ENCODE measurements at places on chromosomes 2 and 18.
A peak's percentile ranks its signal among the peaks of the same experiment; 100 is the strongest.

DNA sequence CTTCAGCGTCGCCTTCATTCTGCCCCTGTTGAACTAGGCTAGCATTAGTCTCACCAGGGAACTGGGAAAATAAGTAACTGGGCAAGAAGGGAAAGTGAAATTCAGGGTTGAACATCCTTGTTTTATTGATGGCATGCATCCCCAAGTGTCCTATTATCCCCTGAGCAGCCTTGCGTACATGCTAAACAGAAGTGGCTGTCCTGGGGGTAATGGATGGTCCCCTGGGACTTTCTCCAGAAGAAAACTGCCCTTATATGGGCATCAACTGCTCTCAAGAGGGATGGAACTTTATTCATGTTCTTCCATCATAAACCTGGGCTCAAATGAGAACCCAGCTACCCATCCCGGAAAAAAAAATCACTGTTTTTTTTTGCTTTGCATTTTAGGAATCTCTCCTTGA is 11.8 kb upstream of the SMIM21 start:
- no peak for DNase-seq

GRCh38 chr18:79071037-79071436 is 1.8 kb downstream of the ATP9B start:
- no peak for DNase-seq

DNA sequence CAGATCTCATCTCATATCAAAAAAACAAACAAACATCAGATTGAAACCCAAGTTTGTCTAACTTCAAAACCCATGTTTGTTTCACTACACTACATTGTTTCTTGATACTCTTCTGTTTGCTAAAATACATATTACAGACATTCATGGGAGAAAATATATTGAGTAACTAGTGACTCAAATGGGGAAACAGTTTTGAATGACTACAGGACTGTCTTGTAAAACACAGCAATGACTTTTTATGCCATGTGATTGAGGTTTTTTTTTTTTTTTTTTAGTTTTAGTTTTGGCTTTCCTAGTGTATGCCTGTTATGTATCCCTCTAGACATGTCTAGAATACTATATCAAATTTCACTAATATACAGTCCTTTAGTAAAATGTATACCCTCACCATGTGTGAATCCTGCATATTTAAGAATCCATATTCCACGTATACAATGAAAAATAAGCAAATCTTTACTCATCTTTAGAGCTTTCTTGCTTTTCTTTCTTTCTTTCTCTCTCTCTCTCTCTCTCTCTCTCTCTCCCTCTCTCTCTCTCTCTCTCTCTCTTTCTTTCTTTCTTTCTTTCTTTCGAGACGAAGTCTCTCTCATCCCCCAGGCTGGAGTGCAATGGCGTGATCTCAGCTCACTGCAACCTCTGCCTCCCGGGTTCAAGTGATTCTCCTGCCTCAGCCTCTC is 46.6 kb upstream of the SERTAD2 start:
- DNase-seq = no peak

- no peak for DNase-seq
Measured at GRCh38 chr2:96143848-96144480, 1.3 kb downstream of the DUSP2 start.

- DNase-seq = no peak
Measured at GRCh38 chr18:61754039-61754583, 138.7 kb downstream of the RNF152 start.

DNA sequence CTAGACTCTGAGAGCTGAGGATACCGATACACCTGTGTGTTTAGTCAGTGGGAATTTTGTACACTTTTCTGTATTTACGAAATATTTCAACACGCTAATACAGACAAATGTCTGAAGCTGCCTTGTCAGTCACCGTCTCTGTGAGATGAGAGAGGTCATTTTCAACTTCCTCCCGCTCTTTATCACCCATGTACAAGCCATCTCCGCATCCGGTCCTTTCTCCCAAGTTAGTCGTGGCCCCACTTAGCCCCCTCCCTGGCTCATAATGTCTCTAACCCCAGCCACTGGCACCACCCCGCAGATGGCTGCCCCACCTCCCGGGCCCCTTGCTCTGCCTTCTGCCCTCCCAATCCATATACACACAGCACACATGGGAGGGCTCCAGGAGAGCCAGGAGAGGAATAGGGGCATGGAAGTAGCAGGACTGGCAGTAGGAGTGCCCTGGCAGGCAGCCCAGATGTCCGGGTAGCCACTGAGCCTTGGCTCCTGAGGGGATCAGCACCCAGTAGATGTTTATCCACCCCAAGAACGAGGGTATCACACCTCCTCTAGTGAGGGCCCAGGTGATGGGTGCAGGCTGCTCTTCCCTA is 2.0 kb upstream of the RUFY4 start:
- DNase-seq = no peak

GRCh38 chr2:108971661-108972566 is 17.1 kb downstream of the EDAR start:
- no peak for DNase-seq

GRCh38 chr18:8229040-8229439 is 380.2 kb upstream of the RAB12 start:
- no peak for DNase-seq

GRCh38 chr2:10412380-10412779 is 35.7 kb downstream of the ODC1 start:
- DNase-seq = peak; percentile 65

DNA sequence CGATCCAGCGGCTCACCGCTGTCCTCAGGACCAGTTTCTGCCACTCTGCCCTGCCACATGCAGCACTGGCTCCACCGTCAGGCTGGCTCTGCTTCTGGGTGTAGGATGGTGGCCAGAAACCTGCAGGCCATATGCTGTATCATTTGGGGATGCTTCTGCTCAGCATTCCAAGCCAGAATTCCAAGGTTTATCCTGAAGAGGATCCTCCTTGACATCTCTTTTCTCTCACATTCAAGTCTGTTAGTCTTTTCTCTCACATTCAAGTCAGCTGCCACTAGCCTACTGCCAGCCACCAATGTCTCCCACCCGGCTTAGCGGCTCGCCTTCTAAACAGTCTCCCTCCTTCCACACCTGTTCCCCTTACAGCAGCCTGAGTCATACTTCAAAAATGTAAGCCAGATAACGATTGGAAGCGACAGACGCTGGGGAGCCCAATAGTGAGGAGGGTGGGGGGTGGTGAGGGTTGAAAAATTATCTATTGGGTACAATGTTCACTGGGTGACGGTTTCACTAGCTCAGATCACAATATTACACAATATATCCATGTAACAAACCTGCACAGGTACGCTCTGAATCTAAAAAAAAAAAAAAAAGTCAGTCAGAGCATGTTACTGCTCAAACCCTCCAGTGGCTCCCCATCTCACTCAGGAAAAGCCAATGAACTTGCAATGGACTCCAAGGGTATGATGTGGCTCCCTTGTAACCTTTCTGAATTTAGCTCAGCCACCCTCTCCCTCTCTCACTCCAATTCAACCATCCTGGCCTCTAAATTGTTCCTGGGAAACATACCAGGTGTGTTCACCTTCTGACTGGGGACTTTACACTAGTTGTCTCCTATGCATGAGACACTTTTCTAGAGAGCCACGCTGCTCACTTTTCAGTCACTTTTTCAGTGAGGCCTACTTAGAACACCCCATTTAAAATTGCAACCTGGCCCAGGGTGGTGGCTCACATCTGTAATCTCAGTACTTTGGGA is 38.8 kb upstream of the SP3 start:
- DNase-seq = no peak

DNA sequence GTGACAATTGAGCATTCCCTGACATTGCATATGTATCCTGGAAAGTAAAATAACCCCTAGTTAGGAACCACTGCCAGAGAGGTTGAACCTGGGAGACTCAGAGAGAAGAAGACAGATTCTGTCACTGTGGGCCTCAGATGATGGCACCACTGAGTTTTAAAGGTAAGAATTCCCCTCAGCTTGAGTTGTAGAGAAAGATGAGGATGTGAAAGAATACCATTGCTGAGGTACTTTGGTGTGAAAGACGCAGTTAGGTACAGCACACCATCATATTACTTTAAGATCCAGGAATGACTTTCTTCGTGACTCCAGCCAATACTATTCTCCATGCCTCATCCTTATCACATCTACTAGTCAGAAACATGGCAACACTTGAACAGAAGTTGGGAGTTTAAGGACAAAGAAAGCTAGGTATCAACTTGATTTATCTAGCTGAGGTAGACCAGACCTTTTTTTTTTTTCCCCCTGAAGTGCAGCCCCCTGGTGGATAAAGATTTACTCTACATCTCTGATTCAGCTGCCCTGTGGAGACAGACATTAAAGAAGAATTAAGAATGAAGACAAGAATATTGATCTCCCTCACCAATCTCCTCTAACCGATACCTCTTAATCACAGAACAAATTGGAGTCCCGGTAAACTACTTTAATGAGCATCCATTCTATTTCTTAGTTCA is 630.5 kb upstream of the FANCL start:
- DNase-seq = no peak

DNA sequence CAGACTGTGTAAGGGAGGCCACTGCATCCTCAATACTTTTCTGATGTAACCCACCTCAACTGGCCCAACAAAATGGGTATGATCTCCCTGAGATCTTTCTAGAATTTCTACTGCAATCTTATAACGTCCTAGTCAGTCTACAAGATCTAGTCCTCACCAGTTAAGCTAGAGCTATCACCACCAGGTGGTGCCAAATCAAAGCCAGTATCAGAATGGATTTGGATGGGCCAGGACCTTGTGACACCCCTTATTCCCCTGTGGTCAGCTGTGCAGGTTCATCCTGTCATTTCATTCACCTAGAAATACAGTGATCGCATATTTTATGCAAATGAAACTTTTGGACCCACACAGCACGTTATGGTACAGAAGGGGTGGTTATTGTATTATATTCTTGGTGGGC is 90.3 kb downstream of the OLA1 start:
- peak; percentile 50 for DNase-seq

DNA sequence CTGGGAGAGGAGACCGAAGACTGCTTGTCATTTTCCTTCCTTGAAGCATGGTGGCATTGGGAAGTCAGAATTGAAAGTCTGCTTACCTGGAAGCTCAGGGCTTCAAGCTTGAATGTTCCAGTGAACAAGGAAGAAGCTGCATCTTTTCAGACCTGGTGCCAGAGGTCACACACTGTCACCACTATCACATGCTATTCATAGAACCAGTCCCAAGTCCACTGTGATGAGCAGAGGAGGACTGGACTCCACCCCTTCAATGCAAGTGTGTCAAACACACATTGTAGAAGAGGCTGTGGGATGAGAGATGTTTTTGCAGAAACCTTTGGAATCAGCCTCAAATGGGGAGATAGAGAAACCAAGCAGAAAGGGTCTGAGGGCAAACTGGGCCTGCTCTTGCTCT is 81.4 kb downstream of the LYPD1 start:
- no peak for DNase-seq

DNA sequence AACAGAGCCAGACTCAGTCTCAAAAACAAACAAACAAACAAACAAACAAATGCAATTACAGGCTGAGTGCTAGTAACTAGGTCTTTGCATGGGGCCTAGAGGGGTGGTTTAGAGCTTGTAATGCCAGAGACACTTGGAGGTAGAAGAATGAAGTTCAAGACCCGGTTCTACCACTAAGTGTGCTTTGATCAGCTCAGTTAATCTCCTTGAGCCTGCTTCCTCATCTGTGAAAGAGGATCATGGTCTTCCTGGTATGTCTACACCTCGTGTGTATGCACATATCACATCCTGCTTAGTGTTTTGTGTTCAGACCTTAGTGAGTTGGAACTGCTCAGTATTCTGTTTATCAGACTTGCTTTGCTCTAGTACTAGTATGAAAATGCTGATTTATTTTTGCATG is 4.8 kb upstream of the ATP6V1C2 start:
- DNase-seq = no peak

- DNase-seq = no peak
Measured at GRCh38 chr2:146040051-146040450, 1520.1 kb upstream of the ZEB2 start.

GRCh38 chr2:128624956-128625355 is 306.3 kb upstream of the HS6ST1 start:
- no peak for DNase-seq
